ENCODE measurements at places on chromosomes 7 and 10.

GRCh38 chr7:116792813-116793212, 69.6 kb upstream of the CAPZA2 start:
- DNase-seq = no peak

- no peak for DNase-seq
Measured at GRCh38 chr7:26375726-26376174, 84.1 kb downstream of the SNX10 start.

- no peak for DNase-seq
Measured at GRCh38 chr10:2909921-2910320, 157.4 kb upstream of the PFKP start.

DNA sequence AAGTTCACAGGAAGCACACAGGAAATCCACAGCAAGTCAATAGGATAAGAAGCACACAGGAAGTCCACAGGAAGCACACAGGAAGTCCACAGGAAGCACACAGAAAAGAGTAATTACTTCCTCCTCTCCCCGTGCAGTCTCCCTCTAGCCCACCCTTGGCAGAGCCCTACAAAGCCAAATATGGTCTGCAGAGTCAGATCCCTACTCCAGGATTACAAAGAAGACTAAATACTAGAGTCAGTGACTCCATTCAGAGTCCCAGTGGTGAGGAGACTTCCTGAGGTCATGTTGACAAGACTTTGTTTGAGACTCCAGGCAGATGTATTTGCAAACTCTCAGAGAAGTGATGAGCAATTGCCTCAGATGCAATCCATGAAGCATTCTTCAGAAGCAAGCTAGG, 398.6 kb upstream of the AUTS2 start:
- DNase-seq = no peak

- no peak for DNase-seq
Measured at GRCh38 chr7:142025896-142026295, 30.2 kb downstream of the MGAM start.

DNA sequence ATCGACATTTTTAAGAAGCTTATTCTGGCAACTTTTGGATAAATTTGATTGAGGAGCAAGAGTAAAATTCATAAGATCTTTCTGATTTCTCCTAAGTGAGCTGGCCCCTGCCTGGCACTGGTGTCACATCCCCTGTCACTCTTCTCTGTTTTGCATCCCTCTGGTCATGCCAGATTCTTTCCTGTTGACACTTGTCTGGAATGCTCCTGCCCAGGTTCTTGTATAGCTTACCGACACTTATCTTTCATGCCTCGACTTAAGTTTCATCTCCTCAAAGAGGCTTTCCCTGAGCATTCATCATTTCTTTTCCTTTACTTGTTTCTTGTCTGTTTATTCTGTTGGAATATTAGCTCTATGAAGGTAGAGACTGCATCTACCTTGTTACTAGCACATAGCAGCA, 22.2 kb upstream of the AASS start:
- no peak for DNase-seq

GRCh38 chr10:6349846-6350535, 147.3 kb downstream of the PFKFB3 start:
- DNase-seq = no peak

GRCh38 chr7:2804227-2804763, 39.8 kb downstream of the GNA12 start:
- no peak for DNase-seq

- no peak for DNase-seq
Measured at GRCh38 chr7:150620617-150621371, 11.4 kb downstream of the GIMAP6 start.

DNA sequence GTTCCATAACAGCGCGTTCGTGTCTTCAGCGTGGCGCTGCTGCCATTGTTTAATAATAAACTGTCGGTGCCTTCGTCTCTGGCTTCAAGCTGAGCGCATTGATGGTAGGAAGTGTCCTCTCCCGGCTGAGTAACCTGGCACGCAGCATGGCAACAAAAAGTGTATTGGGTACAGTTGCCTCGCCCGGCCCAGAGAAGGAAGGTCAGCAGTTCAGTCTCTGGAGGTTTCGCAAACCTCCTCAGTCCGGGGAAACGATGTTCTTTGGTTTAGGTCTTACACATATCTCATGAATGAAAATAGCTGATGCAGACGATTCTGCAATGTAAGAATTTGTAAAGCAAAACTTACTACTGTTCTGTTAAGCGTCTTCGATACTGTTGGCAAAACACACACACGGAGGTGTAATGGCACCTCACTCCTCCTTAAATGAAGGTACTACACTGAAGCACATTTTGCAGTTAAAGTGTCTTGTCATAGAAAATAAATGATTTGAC, 739 bp upstream of the CCDC186 start:
- DNase-seq = no peak

- DNase-seq = no peak
Measured at GRCh38 chr7:30743371-30744074, 8.4 kb upstream of the INMT start.

DNA sequence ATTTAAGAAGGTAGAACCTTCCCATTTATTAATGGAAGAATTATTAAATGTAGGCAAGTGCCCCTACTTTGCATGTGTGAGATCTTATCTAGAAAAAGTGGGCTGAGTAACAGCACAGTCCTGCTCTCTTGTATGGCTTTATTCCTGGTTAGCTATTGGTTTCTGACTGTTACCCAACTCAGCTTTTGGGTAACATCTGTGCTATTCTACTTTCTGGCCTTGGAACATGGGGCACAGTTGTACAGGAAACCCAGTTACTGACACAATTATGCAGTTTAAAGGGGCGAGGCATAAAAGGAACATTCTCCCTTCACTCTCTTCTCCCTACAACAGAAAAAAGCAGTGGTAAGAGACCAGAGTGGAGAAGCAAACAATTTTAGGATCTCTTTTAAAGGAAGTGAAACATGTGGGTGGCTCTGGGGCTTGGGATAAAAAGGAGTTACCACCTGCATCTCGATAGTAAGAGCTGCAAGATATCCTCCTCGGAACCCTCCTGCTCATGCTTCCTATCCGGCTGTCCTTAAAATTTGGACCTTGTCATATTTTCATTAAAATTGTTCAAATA, 16.0 kb downstream of the NUDT5 start:
- no peak for DNase-seq

DNA sequence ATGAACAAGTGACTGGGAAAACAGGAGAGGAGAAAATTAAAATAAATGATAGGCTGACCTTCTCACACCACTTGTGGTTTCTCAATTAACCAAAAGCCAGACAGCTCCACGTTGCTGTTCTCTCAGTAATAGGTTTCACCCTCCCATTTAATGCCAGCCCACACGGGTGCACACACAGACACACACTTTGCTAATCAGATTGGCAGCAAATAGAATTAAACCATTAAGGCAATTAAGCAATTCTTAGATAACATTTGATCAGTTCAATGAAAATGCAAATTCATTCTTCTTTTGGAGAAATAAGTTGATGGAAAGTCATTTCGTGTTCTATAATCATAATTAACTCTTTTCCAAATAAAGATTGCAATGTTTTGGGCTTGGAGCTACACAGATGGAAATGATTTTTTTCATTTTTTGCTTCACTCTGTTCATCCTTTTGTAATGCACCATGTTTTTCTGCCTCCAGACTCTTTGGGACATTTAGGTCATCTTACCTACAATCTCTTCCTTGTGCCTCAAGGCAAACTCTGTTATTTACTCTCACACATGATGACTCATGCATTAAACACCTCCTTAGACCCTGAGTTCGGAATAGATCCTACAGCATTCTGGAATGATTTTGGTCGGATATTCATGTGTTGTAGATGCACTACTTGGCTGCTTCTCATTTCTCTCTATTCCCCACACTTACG, 700.7 kb downstream of the AUTS2 start:
- no peak for DNase-seq

GRCh38 chr10:43002596-43002995, 74.3 kb upstream of the RET start:
- DNase-seq = no peak

DNA sequence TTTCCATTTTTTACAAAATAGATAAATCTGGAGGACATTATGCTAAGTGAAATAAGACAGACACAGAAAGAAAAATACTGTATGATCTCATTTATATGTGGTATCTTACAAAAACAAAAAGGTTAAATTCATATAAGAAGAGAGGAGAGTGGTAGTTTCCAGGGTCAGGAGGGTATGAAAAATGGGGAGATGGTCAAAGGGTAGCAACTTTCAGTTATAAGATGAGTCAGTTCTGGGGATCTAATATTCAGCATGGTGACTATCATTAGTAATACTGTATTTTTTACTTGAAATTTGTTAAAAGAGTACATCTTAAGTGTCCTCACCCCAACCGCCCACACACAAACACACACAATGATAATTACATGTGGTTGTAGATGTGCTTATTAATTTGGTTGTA, 1250.1 kb downstream of the SORCS1 start:
- DNase-seq = no peak

DNA sequence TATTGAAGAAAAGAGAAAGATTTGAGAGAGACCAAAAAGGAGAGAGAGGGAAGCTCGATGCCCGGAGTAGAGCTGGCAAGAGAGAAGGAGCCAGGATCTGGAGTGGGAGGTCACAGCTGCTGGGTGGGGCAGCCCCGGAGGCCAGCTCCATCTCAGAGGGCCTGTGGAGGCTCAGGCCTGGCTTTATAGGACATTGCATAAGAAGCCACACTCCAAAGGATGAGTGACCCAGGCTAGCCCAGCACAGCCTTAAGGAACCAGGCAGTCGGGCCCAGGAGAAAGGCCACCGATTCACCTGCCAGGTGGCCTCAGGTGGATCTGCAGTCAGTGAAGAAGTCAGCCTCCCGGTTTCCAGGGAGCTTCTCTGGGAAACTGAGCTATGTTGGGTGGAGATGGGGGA, 676 bp downstream of the PLAC9 start:
- no peak for DNase-seq

- DNase-seq = no peak
Measured at GRCh38 chr10:1126461-1126860, 70.3 kb downstream of the WDR37 start.

DNA sequence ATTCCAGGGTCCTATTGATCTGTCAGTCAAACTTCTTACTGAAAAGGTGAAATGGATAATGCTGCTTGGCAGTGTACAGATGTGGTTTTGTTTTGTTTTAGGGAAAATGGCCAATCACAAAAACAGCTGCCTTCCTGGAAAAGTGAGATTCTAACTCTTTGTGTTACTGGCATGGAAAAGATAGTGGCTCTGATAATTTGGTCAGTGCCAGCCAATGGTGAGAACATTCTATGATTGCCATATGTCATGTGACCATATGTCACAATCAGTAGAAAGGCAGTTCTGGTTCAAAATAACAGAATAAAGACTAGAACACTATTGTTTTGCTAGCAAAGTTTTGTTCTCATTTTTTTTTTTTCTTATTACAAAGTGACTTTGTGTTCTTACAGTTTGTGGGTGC, 139.2 kb upstream of the CCDC6 start:
- no peak for DNase-seq

DNA sequence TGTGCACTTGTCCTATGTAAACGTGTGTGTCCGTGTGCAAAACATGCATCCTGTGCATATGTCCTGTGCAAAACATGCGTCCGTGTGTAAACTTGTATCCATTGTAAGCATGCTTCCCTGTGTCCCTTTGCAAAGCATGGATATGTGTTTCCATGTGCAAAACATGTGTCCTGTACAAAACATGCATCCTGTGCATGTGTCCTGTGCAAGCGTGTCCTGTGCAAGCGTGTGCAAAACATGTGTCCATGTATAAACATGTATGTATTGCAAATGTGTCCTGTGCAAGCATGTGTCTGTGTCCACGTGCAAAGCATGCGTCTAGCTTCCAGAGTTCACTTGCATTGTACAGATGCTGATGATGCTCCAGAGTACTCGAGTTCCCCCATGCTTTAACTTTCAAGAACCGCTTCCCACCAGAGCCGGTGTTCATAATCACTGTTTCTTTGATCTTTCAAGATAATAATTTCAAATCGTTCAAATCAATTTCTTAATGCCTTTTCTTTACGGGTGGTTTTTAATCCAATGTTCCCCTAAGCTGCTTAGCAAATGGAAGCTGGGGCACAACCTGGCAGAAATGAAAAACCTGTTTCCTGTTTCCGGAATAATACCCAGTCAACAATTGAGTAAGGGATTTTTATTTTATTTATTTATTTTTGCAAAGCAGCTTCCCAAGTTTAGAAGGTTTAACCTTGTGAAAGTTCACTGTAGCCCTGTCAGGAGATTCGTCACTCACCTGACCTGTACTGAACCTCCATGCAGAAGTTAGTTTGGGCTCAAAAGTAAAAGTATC, 641 bp upstream of the ASB13 start:
- DNase-seq = no peak

- no peak for DNase-seq
Measured at GRCh38 chr10:5527332-5528200, 2.8 kb downstream of the CALML3 start.

- DNase-seq = no peak
Measured at GRCh38 chr7:40549372-40550039, 414.7 kb downstream of the SUGCT start.

DNA sequence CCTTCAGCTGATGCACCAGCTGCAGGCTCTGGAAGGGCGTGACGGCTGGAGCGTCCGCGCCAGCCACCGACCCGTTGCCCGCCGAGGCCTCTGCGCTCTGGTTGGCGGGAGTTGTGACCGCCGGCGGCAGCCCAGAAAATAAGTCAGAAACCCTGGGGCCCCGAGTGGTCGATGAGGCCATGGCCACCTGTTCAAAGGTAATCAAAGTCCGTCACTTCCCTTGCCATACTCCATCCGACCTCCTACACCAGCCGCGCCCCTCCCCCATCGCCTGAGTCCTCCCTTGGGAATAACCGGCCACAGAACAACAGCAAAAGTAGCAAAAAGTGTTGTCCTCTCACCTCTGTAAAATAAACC, 406 bp downstream of the PRLHR start:
- no peak for DNase-seq

DNA sequence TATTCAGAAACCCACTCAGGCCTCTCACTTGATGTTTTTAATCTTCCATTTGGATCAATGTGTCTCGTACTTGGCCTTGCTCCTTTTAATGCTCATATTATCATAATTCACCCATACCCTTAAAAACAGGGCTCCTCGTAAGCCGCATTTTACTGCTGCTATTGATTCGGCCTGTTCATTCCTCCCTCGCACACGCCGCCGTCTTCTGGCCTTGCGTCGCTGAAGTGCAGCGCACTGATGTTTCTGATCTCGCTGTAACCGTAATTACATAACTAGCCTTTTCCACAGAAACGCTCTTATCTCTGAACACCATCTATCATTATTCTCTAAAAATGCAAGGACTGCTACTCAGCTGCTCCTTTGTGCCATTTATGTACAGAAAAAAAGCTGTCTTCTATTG, 544.5 kb upstream of the FOXK1 start:
- no peak for DNase-seq

All from stimulated activated CD8-positive, alpha-beta memory T cell treated with anti-CD3 and anti-CD28 coated beads, Interleukin-7, amount 100 ng/mL, for 4 hours (primary cell).